ENCODE measurements at places on chromosomes 5 and 9.

DNA sequence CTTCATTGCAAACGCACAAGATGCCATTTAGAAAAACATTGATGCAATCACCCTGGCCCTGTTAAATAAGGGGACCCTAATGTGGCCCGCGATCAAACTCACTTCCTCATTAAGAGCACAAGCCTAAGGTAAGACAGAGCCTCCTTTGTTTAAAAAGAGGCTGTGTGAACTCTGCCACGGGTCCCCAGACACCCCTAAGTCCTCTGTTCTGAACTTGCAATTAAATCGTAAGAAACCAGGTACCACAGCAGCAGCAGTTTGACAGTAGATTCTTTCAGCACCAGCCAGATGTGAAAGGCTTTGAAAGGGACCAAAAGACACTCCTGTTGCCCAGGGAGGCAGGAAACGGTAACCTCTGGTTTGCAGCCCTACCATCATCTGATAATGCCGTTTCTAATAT is 346.3 kb downstream of the TMEM167A start:
- no peak for DNase-seq

DNA sequence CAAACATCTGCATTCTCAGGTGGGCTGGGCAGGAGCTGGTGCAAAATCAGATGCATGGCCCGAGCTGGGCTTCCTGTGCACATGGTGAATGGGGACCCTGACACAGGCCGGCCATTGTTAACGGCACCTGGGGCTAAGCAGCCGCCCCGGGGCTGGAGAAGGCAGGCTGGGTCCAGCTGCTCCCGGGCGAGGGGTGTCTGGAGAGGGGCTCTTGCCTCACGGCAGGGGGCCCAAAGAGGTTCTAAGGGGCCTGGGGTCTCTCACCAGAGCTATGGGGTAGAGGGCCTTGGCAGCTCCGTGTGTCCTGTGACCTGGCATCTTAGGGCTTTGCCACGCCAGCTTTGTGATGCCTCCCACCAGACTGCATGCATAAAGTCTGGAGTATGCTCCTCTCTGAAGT is 5.1 kb upstream of the QSOX2 start:
- no peak for DNase-seq

- peak; percentile 37 for DNase-seq
Observed at GRCh38 chr9:33263131-33264002, 1.1 kb downstream of the BAG1 start.

GRCh38 chr5:60379907-60380306 is 320.1 kb downstream of the DEPDC1B start:
- DNase-seq, result no peak

DNA sequence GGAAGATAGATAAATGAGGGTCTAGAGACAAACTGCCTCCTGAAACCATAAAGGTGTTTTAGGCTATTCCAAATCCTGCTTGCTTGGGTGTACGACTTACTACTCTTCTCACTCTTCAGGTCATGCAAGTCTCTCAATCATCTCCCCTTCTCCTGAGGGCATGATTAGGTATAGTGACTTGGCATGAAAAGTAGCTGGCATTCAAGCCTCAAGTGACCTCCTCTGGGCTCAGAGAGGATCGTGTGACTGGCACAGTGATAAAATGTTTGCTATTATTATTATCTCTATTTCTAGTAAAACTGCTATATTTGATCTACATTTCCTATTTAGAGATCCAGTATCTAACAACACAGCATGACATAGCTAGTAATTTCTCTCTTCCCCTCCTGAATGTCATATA is 494.8 kb downstream of the SPOCK1 start:
- no peak for DNase-seq

Measured in inflammatory macrophage treated with lipopolysaccharide for 4 hours (primary cell).